ENCODE measurements at places on chromosomes 7 and 10.

- DNase-seq, result peak; percentile 91
Observed at GRCh38 chr7:39951226-39952194, 1.5 kb downstream of the CDK13 start.

- DNase-seq, result no peak
Observed at GRCh38 chr10:111784946-111785465, 398.6 kb downstream of the GPAM start.

DNA sequence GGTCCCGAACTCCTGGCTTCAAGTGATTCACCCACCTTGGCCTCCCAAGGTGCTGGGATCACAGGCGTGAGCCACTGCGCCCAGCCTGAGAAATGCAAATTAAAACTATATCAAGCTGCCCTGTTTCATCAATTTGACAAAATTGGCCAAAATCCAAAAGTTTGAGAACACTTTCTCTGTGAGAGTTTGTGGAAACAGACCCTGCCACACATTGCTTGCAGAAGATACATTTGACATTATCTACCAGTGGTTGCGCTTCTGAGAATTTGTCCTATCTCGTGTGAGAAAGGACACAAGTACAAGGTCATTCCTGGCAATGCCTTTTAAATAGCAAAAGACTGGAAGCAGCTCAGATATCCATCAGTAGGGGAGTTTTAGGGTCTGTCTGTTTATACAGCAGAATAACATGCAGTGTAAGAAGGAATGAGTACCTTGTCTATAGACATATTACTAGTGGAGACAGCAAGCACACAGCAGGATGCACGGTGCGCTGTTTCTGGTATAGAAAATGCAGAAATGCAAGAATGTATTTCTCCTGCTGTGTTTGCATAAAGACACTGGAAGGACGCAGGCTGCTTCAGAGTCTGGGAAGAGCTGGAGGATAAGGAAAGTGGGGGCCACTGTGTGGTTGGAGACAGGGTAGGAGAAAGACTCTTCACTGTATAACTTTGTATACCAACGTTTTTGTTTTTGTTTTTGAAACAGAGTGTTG, 4.3 kb downstream of the LHPP start:
- DNase-seq, result no peak

DNA sequence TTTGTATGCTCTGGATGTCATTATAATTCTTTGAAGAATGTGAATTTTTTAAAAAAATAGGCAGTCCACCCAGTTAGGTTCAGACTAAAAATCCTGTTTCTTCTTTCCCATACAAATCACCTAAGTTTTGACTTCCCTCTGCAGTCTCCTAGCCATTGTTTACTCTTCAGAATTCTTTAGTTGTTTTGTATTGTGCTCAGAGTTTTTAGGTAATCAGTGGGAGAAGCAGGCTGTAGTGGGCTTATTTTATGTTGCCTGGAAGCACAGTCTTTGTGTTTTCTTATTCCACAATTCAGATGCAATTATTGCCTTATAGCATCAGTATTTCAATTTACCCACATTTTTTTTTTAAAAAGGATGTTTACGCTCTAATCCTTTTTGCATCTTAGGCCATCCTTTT, 94.9 kb downstream of the AKAP9 start:
- DNase-seq, result no peak

DNA sequence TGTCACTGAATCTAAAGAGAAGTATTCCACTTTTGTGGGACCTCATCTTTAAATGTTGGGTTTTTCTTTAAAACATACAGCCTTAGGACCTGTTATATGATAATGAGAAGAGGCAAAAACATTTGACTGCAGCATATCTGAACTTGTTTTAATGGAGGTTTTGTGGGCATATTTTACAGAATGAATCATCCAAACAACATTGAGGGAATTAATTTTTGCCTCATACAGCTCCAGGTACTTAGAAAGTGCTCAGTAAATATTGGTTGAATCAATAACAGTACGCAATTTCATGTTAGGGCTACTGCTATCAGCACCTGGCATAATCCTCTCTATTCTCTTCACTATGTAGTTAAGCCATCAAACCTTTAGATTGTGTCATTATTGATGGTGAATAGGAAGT, 115.9 kb downstream of the MALRD1 start:
- no peak for DNase-seq

GRCh38 chr7:55770778-55771177, 91.8 kb downstream of the SEPTIN14 start:
- DNase-seq, result no peak

GRCh38 chr7:27156508-27156898, at the start of gene HOXA7:
HOXA7 (minus strand) TSS chr7:27156675; CDS start chr7:27156545, 130 bp downstream.
- no peak for DNase-seq

GRCh38 chr7:130899071-130899560, 165.1 kb upstream of the KLF14 start:
- no peak for DNase-seq

GRCh38 chr7:20280475-20281351, 50.0 kb upstream of the ITGB8 start:
- no peak for DNase-seq

DNA sequence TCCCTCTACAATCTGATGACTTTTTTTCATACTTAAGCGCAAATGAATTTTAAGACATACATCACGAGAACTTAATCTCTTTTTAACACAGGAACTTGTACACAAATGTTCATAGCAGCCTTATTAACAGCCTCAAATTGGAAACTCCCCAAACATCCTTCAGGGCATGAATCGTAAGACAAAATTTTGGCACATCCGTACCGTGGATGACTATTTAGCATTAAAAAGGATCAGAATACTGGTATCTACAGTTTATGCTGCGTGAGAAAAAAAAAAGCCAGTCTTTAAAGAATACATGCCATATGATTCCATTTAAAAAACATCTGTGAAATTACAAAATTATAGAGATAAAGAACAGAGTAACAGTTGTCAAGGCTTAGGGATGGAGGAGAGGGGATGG, 46.8 kb downstream of the PDE1C start:
- no peak for DNase-seq

GRCh38 chr10:33109788-33110469, 151.9 kb upstream of the ITGB1 start:
- DNase-seq, result no peak

- no peak for DNase-seq
Observed at GRCh38 chr7:115066634-115067033, 144.7 kb downstream of the MDFIC start.

DNA sequence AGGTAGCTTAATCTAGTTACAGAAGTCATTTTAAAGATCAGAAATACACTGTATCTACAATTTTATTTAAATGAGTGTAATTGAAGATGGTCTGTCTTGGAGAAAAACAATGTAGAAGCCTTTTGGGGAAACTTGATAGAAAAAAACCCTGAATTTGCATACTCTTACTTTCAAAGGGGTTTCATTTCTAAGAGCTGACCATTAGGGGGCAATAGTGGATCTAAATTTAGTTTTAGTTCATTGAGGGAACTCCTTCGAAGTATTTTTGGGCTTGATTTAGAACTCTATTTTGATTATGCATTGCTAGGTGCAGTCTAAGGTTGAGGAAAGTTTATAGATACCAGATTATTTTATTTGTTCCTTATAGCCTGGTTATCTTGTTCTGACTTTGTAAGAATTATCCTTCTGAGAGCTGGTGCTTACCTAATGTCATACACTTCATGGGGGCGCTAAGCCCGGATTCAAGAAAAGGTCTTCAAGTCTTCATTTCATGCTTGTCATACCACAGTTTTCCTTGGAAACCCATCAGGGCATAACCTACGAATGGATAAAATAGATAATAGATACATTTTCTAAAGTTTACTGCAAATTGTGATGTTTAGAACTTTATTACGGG, 69.1 kb upstream of the MXI1 start:
- DNase-seq, result peak; percentile 89

DNA sequence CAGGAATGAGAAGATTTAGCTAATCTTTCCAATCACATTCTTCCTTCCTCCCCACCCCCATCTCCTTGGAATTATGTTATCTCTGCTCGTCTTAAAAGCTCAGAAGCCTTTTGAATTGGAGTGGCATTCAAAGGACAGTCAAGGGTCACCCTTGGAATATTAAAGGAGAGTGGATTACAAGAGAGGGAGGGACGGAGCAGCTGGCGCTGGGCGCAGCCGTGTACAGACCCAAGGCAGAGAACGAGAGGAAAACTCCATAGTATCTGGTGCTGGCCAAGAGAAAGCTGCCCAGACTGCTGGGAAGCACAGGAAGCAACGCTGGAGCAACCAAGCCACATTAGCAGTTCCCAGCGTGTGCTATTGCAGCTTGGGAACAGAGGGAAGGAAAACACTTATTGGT, 95.7 kb downstream of the POU6F2 start:
- no peak for DNase-seq

DNA sequence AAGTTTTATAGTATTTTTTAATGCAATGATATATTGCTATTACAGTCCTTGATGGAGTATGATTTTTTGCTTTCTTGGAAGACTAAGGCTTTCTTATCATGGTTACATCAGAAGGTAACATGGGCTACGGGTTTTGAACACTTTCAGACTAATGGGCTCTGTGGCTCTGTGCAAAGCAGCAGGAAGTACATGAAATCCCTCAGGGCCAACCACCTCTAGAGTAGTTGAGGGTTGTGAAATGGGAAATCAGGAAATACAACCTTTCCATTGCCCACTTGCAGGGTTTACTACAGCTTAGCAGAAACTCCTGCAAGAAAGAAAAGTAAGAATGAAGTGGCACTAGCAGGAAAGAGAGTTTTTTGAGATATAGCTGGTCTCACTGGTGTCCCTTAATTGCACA, 853.5 kb downstream of the KCNMA1 start:
- no peak for DNase-seq

- no peak for DNase-seq
Observed at GRCh38 chr10:23114228-23114850, 19.0 kb downstream of the MSRB2 start.
